ENCODE measurements at places on chromosomes 5 and 9. TPM values are rescaled to one million over a fixed set of nuclear protein-coding genes. Genes with fewer than 3 reads are reported as not detected.

CMYA5 gene
- 0.25 TPM for polyA plus RNA-seq

FBP2 gene
- polyA plus RNA-seq: not detected

NRG2 gene
- polyA plus RNA-seq: 0.21 TPM

CDH9 gene
- polyA plus RNA-seq: not detected

SLIT3 gene
- 10.1 TPM for polyA plus RNA-seq

SLC1A3 gene
- polyA plus RNA-seq: 22.2 TPM

SPATA6L gene
- 0.51 TPM for polyA plus RNA-seq

LHX2 gene
- polyA plus RNA-seq: 0.07 TPM

CNTFR gene
- 1.5 TPM for polyA plus RNA-seq

LRRC19 gene
- not detected for polyA plus RNA-seq

COX7C gene
- 764 TPM for polyA plus RNA-seq

TLX3 gene
- polyA plus RNA-seq: not detected

POU5F2 gene
- polyA plus RNA-seq: 0.04 TPM

FGF1 gene
- 1.8 TPM for polyA plus RNA-seq

DPYSL3 gene
- polyA plus RNA-seq: 5.8 TPM

ZNF883 gene
- 0.90 TPM for polyA plus RNA-seq
